ENCODE measurements at places on chromosomes 2 and 18.

DNA sequence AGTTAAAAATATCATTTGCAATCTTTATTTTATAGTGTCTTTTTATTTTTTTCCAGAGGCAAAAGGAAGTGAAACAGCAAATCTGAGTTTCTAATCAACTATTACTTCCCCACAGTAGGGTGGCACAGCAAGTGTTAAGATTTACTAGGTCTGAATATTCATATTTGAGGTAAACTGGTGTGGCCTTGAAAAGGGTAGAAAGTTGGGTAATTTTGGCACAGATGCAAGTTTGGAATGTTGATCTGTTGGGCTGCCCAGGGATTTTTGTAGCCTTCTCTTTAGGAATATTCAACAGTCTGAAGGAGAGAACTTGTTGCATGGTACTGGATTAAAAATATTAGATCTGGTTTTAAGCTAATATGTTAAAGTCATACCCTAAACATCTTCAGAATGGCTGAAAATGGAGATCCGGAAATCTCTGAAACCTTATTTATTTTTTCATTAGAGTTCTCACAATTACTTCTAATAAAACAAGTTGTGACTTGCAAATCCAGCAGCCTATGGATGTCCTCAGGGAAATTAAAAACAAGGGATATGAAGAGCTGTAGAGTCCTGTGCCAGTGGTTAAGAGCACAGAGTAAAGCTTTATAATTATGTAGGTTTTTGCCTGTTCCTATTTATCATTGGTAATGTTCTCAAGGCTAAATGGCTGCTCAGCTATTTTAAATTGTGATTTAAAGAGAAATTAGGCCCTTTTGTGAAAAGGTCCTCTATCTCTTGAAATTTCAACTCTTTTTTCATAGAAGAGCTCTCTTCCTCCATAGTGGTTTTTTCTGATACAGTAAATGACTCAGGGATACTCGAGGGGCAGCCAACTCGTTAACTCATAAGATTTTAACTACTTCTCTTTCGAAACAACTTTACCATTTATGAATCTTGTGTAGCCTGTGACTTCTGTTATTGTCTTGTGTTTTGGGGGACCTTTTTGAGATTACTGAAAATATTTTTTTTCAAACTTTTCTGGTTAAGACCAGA is 11.0 kb downstream of the TANK start:
- no peak for ATAC-seq

DNA sequence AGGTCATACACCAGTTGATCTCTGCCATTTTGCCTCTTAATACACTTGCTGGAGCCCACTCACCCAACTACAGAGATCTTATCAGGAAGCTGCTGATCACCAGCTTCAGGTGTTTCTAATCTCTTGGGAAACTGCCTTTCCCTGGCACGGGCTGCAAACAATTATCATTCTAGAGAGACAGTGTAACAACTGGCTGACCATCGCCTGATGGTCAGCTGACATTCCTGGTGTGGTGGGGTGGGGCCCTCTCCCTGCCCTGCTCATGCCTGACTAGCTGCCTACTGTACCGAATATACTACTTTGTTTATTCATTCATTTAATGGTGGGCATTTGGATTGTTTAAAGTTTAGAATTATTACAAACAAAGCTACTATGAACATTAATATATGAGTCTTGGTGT is 311.5 kb downstream of the CBLN2 start:
- no peak for ATAC-seq

DNA sequence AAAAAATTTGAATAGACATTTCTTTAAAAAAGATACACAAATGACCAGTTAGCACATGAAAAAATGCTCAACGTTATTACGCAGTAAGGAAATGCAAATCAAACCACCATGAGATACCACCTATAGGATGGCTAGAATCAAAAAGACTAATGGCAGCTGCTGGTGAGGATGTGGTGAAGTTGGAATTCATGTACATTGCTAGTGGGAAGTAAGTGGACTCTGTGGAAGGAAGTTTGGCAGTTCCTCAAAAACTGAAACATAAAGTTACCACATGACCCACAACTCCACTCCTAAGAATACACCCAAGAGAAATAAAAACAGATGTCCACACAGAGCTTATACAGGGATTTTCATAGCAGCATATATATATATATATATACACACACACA is 51.2 kb downstream of the MBP start:
- ATAC-seq: no peak

DNA sequence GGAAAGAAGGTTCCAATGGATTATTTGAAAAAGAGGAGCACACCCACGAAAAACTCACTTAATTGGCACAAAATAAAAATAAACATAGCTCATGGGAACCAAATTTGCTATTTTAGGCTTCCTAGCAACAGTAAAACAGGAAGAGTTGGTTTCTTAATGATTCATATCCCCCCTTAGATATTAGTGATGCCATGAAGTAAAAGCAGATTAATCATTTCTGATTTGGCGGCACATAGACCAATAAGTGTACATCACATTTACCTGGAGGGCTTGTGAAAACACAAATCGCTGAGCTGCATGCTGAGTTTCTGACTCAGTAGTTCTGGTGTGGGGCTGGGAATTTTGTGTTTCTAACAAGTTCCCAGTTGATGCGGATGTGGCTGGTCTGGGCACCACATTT is 260.4 kb downstream of the SLC4A3 start:
- ATAC-seq: no peak

DNA sequence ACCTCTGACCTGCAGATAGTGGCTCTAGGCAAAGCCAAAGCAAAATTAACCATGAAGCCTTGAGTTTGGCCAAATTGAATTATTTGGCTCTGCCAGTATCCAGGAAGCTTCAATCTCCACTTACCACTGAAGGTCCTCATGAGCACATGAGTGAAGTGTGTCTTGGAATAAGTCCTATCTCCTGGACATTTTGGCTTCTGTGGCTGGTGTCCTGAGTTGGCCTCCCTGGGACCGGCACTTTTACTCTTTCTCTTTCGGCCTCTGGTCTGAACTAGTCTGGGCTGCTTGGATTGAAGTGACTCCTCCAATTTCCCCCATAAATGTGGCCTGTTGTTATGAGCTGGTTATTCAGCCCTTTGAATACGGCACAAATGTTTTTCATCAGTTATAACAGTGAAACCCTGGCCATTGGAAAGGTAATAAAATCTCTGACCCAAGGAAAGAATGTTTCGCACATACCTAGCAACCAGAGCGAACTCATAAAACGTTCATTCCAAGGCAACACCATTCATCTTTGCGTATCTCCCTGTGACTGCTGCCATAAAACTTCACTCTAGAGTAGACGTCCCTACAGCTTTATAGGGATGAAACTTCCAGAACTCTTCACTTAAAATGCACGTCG is 216.4 kb downstream of the LPIN1 start:
- no peak for ATAC-seq

GRCh38 chr2:15076668-15077067 is 444.2 kb downstream of the LRATD1 start:
- ATAC-seq: no peak

DNA sequence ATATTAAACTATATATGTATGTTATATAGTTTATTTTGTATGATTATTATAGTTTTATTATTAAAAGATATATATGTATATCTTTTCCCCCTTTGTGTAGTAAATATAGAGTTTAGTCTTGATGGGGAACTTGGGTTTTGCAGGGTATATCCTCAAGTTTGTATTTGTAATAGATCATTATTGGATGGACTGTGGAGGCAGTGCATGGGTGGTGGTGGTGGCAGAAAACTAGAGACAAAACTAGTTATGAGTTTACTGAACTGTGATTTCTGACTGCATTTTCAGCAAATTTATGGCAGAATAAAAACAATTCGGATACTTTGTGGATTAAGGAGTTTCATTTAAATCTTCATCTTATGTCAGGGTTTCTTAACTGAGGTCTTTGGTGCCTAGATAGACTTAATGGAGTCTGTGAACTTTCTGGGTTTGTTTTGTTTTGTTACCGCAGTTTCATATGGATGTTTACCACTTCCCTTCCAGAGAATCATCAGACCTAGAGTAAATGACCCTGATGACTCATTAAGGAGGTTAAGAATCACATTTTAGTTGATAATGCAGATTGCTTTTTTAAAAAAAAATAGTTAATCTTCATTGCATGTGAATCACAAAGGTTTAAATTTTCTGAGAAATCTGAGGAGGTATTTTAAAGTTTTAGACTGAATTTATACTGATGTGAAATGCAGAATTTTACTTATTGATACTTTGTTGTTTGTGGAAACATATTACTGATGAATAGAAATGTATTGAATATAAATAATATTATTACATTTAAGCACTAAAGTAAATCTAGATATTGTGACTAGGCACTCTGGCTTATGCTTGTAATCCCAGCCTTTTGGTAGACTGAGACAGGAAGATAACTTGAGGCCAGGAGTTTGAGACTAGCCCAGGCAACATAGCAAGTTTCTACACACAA is 14.5 kb downstream of the EPC2 start:
- ATAC-seq: peak; percentile 92

- no peak for ATAC-seq
Observed at GRCh38 chr2:95275601-95276243, 1.5 kb downstream of the PROM2 start.

GRCh38 chr18:34972765-34973414 is 68.3 kb upstream of the MAPRE2 start:
- ATAC-seq: no peak

GRCh38 chr2:40719414-40719813 is 267.5 kb upstream of the SLC8A1 start:
- ATAC-seq: no peak

DNA sequence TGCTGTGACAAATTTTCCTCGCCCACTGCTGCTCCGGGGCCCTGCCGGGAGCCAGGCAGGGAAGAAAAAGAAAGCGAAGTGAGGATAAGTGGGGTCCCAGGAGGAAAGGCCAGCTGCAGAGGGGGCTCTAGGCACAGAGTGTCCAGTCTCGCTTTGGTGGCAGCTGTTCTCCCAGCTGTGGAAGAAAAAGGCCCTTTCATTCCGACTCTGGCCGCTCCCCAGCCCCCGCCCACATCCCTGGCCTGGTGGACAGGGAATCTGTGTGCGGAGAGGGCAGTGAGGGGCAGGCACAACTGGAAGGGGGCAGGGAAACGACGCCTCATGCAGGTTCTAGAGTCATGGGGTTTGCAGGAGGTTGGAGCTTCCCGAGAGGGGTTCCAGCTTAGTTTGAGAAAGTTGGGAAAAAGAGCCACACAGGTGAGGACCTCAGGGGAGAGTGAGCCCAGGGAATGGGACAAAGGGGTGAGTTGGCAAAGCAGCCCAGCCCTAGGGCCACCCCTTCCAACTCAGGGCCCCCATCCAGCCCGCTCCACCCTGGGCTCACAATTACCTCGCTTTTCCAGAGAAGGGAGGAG is 1.8 kb downstream of the RTKN start:
- no peak for ATAC-seq

DNA sequence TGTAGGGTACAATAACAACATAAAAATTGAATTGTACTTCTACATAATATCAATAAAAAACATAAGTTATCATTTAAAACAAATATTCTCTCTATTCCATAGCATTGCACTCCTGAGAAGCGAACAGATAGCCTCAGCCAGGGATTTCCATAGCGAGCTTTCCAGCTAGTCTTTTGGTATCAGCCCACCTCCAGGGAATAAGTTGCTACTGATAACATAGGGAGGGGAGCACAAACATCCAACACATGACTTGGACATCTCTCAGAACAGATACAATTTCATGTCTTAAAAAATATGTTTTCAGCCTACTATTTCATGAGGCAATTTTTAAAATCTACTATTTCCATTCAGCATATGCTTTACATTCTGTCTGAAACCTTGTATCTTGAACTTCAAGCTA is 804.4 kb upstream of the RAB6C start:
- no peak for ATAC-seq

DNA sequence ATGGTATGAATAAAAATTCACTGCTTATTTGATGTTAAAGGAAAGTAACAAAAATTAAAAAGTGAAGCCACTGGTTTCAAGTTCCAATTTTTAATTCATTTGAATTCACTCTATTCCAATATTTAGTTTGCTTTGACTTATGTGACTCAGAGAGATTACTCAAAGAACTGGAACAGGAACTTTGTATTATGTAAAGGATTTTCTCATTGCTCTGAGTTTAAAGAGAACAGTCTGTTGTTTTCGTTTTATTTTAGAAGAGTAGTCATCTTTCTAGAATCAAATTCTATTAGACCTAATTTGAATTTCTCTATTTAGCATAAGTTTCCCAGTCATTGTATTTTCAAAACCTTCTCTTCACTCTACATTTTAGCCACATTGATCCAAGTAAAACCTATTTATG is 300.1 kb upstream of the SLC8A1 start:
- no peak for ATAC-seq

- ATAC-seq: no peak
Observed at GRCh38 chr2:39107156-39107555, 13.7 kb downstream of the SOS1 start.

DNA sequence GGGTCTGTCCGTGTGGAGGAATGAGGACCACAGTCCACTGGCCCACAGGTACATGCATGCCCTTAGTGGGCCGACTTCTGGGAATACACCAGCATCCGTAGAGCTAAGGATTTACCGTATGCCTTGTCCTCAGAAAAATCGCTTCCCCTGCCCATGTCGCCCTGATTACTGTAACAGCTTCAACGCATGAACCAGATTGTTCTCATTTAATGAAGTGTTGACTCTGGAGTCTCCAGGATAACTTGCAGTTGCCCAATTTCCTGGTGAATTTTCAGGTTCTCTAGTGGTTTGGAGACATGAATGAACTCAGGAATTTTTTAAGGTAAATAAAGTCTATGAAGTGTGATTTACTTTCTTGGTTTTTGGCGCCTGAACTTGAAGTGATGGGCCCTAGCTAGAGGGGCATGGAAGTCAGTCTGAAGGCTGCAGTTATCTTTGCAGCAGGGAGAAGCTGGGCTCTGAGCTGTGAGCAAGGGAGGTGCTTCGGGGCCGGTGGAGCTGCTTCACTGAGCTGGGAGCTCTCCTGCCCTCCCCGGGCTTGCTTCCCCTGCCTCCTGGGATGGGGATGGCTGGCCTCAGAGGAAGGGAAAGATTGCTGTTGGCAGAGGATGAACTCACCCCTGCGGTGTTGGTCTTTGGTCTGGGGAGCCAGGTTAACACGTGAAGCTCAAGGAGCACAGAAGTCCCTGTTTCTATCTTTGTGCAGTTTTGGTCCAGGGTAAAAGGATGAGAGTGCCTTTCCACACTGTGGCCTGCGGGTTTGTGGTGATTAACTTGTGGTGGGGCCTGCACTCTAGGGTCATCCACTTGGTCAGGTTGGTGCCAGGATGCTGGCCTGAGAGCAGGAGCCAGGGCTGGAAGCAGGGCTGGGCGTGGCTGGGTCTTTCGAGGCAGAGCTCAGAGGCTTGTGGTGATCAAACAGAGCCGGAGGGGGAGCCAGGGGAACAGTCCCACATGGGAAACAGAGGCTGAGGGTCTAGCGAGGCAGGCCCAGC is 28.1 kb downstream of the TCF7L1 start:
- ATAC-seq: no peak

GRCh38 chr18:72811047-72811446 is 56.7 kb downstream of the NETO1 start:
- no peak for ATAC-seq

GRCh38 chr2:192070099-192070498 is 124.6 kb downstream of the TMEFF2 start:
- no peak for ATAC-seq

DNA sequence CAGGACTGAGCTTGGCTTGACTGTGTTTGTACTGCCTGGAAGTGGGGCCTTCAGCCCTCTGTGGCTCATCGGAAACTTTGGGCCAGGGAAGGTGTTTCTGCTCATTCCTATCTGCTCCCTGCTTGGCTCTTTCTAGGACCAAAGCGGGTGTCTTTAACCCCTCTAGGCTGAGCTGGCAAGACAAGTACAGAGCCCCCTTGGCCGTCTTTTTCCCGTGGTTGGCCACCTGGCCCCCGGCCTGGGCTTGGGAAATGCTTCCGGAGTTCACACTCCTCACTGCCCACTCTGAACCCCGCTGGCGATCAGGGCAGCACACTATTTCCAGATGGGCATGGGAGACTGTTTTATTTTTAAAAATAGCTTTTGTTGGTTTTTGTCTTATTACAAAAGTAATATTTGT is 243.0 kb downstream of the DYSF start:
- no peak for ATAC-seq

GRCh38 chr2:208552943-208553342 is 146.4 kb downstream of the PTH2R start:
- no peak for ATAC-seq
